ENCODE measurements at places on chromosomes 4 and X.

GRCh38 chr4:86957215-86957614 lies 22.4 kb downstream of the AFF1 start:
- DNase-seq = no peak

DNA sequence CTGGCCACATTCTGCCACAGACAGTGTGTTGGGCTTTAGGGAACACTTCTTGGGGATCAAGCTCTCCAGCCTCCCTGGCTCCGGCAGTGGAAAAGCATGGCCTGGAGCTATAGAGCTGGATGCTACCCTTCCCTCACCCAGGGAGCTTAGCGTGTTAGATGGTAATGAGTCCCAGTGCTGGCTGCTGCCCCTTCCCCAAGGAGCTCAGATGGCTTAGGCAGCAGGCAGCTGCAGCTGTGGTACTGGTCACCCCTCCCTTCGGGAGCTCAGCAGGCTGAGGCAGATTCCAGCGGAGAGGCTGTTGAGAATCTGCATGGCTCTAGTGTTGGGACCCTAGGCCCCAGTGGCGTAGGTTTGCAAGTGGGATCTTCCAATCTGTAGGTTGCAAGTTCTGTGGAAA lies 19.5 kb downstream of the TMEM144 start:
- DNase-seq = no peak

DNA sequence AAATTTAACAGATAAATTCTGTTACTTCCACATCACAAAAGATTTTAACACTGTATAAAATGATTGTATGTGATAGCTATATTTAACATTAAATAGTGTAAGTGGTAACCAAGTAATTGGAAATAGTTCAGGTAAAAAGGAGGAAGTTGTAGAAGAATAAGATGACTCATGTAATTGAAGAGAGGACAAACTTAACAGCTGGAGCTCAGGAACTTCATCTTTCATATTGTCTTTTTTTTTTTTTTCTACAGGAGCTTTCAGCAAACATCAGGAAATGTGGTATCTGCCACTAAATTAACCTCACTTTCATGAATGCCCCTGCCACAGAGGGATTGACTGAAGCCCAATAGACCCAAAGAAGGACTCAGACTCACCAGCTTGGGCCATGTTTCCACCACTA lies 188.4 kb upstream of the VEGFC start:
- no peak for DNase-seq

- no peak for DNase-seq
Observed at GRCh38 chrX:119684916-119685224, 8.1 kb downstream of the SEPTIN6 start.

DNA sequence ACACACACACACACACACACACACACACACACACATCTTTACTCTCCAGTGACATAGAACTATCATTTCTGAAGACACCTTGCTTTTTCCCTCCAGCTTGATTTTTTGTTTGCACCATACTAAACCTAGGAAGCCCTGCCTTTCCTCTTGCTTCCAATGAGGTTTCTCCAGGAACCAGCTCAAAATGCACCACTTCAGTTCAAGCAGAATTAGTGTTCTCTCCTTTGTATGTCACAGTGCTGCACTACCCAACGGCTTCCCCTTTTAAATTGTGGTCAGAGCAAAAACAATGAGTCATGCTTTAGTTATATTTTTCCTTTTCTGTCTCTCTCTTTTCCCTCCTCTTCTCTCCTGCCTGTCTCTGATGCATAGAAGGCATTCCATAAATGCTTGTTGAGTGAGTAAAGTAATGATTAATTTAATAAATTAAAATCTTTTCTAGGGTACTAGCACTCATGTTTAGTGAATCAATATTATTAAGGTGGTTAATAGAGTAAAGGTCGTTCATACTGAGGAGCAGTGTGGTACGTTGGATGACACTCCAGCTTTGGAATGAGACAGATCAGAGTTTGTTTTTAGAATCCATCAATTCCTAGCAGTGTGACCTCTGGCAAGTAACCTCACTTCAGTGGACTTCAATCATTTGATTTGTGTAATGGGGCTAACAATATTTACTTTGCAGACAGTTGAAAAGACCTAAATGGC lies 5.9 kb downstream of the RTL3 start:
- DNase-seq = no peak

- DNase-seq = no peak
Observed at GRCh38 chr4:123937581-123937980, 541.0 kb downstream of the SPRY1 start.

DNA sequence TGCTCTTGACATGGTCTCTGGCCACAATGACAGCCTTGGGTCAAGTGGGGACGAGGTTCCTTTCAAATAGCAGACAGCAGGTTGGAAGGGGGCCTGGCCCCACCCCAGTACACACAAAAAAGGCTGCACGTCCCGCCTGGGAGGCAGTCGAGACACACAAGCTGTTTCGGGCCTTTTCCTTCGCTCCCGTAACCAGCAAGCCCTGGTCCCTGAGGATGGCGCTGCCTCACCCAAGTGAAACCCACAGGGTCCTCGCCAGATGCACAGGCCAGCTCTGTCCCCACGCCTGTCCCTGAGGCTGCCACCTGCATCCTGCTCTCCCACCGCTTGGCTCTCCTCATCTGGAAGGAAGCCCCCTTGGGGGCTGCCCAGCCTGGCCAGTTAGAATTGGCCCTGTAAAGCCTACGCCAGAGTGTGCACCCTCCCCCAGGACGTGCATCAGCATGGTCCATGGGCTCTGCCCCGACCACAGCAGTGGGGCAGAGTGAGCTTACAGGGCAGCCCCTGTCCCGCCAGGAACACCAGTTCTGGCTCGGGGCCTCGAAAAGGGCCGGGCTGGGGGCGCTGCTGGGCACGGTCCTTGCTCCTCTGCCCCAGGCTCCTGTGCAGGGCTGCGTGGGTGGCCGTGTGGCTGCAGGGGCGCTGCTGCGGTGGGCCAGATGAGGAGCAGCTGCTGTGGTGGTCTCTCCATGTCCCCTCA lies 2.0 kb downstream of the CPLX1 start:
- no peak for DNase-seq
